ENCODE measurements at places on chromosomes 3 and 15.
A peak's percentile ranks its signal among the peaks of the same experiment; 100 is the strongest.

DNA sequence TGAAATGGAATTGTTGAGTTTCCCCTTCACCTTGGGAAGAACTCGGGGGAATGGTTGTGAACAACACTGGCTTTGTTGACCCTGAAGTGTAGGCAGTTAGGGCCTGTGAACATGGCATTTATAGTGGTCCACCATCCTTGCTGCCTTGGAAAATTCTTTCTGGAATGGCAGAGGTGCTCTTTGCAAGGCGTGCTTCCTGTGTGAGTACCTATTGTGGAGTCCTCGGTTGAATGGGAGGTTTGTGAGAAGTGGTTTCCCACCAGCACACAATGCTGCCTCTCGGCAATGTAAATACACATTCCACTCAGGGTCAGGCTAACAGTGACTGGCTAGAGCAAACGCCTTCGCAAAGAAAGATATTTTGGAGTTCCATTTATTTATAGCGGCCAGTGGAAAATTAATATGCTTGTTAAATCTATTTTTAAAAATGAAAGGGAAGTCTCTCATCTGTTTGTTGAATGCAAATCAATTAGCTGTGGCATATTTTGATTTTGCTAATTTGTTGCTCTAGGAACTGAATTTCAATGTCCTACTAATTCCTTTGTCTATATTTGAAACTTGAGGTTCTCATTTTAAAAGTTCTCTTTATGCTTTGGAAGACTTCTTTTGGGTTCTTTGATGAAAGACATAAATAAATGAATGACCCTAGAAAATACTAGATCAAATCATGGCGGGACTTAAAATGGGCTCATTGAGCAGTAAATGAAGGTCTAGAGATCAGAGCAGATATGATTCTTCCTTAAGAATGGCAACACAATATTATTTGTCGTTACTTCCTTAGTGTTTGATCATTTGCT lies 59.5 kb downstream of the FNDC3B start:
- DNase-seq = peak; percentile 12

DNA sequence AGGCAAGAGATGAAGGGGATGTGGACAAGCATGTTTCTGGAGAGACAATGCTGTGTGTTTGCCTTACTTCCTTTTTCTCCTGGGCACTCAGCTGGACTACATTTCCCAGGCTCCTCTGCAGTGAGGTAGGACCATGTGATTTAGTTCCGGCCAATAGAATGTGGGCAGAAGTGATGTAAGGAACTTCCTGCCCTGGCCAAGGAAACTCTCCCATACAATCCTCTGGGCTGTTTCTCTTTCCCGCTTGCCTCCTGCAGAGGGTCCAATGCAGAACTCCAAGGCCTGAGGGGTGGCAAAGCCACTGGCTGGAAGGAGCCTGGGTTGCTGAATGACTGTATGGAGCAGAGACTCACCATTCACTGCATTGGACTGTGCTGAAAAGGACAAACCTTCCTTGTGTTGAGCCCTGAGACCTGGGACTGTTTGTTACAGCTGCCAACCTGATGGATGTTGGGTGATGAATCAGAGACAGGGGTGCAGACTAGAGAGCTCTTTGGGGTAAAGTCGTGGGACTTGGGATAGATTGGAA lies 82.7 kb upstream of the SLC6A6 start:
- DNase-seq = no peak

DNA sequence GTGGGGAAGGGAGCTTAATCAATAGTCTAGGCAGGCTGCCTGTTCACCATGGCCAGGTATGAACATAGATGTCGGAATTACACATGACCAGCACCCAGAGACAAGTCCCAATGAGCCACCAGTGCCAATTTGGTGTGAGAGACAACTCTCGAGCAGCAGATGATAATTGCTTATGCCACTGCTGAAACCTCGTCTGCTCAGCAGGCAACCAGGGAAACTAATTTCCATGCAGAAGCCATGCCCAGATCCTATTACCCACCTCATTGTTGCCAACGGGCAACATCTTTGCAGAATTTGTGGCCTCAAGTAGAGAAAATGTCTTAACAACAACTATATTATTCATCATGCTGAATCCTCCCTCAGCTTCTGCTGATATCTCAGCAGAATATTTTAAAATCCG lies 84.9 kb downstream of the CGGBP1 start:
- no peak for DNase-seq

- no peak for DNase-seq
Measured at GRCh38 chr3:34254285-34254684, 455.9 kb downstream of the PDCD6IP start.

GRCh38 chr15:65979316-65979715 lies 110.0 kb downstream of the RAB11A start:
- no peak for DNase-seq

DNA sequence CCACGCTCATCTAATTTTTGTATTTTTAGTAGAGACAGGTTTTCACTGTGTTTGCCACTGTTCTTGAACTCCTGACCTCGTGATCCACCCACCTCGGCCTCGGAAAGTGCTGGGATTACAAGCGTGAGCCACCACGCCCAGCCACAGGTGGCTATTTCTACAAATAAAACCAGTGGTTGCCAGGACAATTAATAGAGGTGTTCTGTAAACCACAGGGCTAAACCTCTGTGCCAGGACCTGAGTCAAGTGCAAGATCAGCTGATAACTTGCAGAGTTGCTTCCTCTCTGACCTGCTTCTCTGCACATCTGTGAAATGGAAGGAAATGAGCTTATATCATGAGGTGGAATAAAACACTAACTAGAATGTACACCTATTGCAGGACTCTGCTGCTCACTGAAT lies 72.8 kb downstream of the CD200R1L start:
- no peak for DNase-seq

DNA sequence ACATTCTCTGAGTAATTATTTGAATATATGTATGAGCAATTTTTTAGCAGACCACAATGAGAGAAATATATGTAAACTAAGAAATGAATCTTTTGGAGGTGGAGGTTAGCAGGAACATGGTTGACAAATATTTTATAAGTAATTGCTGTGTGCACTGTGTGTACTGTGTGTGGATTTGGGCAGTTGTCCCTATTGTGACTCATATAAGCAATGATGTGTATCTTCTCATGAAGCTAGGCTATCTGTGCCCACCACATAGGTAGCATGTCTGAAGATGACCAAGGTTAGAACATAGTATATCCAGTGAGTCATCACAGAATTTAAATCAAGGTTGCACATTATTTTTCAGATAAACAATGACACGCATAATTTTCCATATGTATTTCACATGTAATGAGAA lies 713.9 kb upstream of the GBE1 start:
- DNase-seq = no peak

GRCh38 chr15:94312946-94313345 lies 81.6 kb downstream of the MCTP2 start:
- DNase-seq = no peak

DNA sequence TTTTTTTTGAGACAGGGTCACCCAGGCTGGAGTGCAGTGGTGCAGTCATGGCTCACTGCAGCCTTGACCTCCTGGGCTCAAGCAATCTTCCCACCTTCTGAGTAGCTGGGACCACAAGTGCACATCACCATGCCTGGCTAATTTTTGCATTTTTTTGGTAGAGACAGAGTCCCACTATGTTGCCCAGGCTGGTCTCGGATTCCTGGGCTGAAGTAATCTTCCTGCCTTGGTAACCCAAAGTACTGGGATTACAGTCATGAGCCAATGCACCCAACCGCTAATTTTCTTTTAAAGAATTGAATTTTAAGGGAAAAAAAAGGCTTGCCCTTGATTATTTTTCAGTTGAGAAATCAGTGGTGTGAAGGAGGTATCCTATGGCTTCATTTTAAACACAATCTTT lies 334.0 kb downstream of the SOX2 start:
- no peak for DNase-seq

DNA sequence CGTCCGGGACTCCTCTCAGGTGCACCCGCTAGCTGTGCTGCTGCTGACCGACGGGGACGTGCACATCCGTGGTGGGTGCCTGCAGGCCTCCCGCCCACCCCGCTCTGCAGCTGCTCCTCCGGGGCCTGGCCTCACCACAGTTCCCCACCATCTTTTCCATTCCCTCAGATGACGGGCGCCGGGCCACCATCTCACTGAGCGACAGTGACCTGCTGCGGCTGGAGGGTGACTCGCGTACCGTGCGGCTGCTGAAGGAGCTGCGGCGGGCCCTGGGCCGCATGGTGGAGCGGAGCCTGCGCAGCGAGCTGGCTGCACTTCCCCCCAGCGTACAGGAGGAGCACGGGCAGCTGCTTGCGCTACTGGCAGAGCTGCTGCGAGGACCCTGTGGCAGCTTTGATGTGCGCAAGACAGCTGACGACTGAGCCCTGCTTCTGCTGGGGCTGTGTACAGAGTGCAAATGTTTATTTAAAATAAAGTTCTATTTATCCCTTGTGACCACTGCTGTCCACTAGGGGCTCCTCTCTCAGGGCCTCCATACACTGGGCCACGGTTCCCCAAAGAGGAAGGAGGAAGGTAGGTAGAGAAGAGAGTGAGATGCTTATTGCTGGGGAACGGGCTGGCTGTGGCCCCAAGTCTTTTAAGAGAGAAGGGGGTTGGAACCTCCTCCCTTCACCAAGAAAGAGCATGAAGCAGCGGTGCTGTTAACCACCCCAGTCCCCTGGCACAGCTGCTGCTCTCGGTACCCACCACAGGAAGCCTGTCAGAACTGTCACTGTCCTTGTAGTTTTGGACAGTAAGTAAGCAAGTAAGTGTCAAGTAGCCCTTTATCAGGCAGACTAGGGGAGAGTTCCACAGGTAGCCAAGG lies 47.0 kb downstream of the DHX30 start:
- no peak for DNase-seq

- no peak for DNase-seq
Measured at GRCh38 chr15:31437686-31438085, 111.1 kb downstream of the KLF13 start.

DNA sequence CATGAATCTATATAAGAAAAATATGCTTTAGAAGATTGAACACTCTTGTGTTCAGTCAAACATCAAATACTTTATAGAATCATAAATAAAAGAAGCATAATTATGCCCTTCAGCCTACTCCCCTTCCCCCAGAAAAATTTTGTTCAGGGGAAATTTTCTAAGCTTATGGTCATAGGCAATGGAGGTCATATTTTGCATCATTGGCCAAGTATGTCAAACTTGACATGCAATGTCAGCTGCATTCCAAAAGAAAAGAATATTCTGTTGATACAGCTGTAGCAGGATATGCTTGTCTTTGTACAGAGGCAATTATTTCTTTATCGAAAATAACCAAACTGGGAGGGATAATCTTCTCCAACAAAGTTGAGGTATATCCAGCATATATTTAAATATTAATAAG lies 328.2 kb downstream of the ZIC1 start:
- no peak for DNase-seq

- no peak for DNase-seq
Measured at GRCh38 chr15:65069179-65069578, 1.4 kb upstream of the RASL12 start.

GRCh38 chr3:180093535-180093934 lies 56.8 kb upstream of the PEX5L start:
- no peak for DNase-seq

- no peak for DNase-seq
Measured at GRCh38 chr15:40087068-40087810, 21.4 kb downstream of the BMF start.

DNA sequence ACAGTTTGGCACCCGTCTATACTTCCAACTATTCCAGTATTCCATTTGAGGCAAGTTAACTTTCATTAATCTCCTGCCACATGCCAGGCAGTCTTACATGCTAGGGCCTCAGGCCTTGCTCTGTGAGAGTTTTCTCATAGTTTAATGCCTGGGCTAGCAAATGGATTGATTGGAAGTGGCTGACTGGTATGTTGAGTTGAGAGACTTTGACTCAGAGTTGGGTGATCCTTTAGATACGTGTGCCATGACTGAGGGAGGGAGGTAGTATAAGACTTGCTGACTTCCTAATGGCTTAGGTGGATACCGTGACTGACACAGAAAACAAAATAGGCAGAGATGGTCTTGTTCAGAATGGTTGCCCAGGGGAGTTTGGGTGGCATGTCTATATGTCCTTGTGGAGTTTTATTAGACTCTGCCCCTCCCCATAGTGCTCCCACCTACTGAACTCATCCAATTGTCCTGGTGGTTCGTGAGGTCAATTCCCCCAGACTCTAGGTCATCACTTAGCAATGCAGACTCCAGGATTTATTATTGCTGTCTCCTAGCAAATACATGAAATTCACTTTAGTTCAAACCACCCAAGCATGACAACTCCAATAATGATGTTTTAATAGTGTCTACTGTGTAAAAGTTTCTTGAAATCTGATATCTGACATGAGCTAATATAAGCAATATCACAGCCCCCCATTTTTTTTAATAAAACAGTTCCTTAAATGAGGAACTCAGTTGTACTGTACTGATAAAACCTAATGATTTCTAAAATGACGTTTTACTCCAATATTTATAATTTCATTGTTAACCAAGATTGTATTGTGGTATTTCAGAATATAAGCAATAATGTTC lies 413.9 kb upstream of the MDFIC2 start:
- DNase-seq = no peak

DNA sequence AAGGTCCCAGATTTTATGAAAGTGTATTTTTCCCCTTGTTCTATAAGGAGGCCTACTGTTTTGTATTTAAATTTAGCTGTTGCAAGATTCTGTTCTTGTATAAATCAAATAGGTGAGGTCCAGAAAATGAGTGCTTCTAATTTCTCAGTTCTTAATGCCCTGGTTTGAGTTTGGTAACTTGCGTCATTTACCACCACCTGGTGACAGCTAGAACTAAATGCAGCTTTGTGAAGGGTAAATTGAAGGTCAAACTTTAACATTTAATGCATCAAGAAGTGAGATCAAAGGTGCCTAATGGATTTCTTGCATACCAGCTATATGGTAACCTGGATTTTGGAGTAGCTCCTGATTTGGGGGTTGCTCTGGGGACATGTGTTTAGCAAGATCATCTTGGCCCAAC lies 50.7 kb upstream of the POLR2M start:
- DNase-seq = no peak

- DNase-seq = no peak
Measured at GRCh38 chr3:128618398-128618726, 32.3 kb downstream of the RPN1 start.
